ENCODE measurements at places on chromosomes 7 and 10.

DNA sequence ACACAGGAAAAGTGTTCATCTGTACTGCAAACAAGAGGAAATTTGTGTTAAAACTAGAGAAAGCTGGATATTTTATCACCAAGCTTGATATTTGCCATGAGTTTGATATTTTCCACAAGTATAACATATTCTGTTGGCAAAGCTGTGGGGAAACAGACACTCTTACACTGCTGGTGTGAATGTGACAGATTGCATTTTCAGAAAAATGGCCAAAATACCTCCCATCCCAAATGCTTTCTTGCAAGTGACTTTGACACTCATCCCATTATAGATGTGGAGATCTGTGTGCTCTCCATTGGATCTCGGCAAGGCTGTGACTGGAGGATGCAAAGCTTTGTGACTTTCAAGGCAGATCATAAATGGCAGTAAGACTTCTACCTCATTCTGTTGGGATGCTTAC, 30.5 kb downstream of the ZNF713 start:
- DNase-seq: no peak

GRCh38 chr7:27064159-27064558, 31.6 kb downstream of the HOXA1 start:
- DNase-seq: no peak

- peak; percentile 77 for DNase-seq
Observed at GRCh38 chr10:112471878-112472487, 25.0 kb downstream of the VTI1A start.

- no peak for DNase-seq
Observed at GRCh38 chr7:19094598-19095352, 22.7 kb downstream of the TWIST1 start.

GRCh38 chr7:80583901-80584300, 54.5 kb upstream of the CD36 start:
- DNase-seq: no peak

GRCh38 chr7:158944195-158944594, 87.8 kb downstream of the DYNC2I1 start:
- no peak for DNase-seq

- no peak for DNase-seq
Observed at GRCh38 chr7:24346129-24346528, 62.1 kb downstream of the NPY start.

DNA sequence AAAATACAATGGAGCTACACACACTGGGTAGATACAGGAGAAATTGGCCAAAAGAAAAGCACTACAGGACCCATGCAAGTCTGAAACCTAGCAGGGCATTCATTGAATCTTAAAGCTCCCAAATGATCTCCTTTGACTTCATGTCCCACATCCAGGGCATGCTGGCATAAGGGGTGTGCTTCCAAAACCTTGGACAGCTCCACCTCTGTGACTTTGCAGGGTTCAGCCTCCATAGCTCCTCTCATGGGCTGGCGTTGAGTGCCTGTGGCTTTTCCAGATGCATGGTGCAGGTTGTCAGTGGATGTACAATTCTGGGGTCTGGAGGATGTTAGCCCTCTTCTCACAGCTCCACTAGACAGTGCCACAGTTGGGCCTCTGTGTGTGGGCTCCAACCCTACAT, 626.3 kb upstream of the POT1 start:
- DNase-seq: no peak

DNA sequence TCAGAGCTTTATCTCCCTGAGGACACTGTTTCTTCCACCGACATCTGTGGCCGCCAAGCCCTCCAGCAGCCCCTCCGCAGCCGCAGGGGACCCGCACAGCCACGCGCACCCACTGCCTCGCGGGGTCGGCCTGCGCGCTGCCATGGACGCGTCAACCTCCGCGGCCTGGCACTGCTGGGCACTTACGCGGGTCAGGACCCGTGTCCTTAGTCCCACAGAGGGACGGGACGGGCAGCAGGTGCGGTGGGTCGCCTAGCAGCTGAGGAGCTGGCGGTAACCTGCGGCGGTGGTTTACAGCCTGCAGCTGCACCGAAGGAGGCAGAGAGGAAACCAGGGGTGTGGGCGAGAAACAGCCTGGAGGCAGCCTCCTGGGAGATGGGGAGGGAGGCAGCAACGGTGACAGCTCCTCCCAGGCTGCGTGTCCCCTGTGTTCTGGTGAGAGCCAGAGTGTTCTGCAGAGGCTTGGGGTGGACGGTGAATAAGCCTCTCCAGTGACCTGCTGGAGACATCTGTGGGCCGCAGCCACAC, 61.3 kb downstream of the SEC61G start:
- no peak for DNase-seq

DNA sequence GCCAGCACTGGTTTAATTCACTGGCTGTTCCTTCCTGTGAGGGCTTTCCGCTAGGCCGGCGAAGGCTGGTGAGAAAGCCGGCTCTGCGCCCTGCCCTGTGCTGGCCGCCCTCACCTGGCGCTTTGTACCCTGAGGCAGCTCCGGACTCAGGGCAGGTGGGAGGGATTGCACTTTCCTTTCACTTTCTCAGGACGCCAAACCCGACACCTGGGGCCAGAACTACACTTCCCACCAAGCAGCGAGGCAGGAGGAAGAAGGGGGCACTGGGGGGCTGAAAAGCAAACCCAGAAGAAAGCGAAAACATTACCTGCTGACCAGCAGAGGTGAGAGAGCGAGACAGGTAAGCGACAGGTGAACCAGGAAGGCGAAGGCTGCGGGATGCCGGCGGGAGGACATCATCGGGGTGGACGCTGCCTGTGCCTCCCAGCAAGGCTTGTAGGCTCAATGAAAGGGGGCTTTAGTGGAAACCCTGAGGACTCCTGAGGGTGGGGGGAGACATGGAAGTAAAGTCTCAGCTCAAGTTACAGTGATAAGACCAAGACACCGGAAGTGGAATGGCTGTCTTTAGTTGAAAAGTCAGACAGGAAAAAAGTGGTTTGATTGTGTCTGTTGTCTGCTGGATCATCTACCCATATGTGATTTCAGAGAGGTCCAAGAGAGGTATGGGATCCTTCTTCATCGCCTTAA, at the start of gene RAB19:
Gene RAB19, plus strand, starts transcription at position 181 of the 687 bp plus-strand sequence. CDS start 3,589 bp downstream, outside the sequence.
- no peak for DNase-seq

DNA sequence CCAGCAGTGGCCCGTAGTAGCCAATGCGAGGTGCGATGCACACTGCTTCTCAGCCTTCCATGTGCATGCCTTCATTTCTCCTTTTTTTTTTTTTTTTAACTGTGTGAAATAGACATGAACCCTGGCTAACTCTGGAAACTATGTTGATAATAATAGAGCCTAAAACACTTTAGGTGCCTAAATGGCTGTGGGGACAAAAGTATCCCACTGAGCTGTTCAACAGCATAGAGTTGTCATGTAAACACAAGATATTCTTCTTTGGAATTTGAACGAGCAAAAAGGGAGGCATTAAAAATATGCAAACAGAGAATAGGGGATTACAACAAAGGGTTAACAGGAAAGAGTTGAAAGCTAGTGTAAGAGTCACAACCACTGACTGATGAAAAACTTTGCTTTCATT, 162.1 kb upstream of the NOBOX start:
- no peak for DNase-seq

DNA sequence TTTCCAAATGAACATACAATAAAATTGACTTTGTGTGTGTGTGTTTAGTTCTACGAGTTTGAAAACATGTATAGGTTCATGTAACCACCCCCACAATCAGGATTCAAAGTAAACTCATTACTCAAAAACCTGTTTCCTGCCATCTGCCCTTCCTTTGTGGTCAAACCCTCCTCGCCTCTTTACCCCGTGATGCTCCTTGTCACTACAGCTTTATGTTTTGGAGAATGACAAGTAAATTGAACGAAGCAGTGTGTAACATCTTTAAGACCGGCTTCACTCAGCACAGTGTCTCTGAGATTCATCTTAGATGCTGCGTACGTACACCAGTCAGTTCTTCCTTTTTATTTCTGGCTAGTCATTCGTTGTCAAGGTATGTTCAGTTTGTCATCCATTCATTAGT, 54.6 kb upstream of the MKI67 start:
- DNase-seq: no peak

DNA sequence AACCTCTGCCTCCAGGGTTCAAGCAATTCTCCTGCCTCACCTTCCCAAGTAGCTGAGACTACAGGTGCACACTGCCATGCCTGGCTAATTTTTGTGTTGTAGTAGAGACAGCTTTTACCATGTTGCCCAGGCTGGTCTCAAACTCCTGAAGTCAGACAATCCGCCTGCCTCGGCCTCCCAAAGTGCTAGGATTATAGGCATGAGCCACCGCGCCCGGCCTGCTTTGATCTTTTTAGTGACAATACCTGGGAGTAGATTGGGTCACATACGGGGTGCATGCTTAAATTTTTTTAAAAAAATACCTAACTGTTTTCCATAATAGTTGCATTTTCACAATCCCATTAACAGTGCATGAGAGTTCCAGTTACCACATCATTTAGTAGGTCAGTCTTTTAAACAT, 47.7 kb downstream of the CCDC71L start:
- no peak for DNase-seq

DNA sequence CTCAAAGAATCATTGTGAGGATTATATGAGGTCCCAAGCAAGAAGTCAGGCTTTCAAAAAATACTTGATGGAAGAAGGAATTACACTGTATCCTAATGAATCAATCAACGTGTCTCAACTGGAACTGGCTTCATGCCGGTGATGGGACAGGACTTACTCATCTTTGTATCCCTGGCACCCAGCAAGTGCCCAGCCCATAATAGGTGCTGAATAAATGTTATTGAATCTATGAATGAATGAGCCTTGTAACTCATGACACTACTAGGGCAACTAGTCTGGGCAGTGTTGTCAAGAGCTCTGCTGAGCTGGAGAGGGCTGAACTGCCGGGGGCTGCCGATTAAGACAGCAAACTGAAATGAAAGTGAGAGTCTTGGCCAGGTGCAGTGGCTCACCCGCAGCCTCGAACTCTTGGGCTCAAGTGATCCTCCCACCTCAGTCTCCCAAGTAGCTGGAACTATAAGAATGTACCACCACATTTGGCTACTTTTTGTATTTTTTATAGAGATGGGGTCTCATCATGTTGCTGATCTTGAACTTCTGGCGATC, 87.2 kb upstream of the KIF5B start:
- DNase-seq: no peak

- DNase-seq: no peak
Observed at GRCh38 chr7:85464042-85464651, 277.3 kb upstream of the SEMA3D start.

- DNase-seq: no peak
Observed at GRCh38 chr10:5504146-5505072, 5.0 kb upstream of the CALML5 start.

DNA sequence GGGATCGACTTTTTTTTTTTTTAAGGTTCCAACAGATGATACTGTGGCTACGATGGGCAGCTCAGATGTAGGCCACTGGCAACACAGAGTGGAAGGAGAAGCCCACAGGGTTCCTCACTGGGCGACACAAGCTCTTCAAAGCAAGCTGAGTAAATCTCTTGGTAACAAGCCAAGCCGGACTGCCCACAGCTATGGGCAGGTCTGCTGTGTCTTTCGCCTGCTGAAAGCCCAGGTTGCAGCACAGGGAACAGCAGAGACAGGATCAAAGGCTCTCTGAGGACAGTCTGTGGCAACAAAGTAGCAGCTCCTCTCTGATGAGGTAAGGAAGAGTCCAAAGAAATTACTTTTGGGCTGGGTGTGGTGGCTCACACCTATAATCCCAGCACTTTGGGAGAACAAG, 83.6 kb downstream of the KCNMA1 start:
- no peak for DNase-seq

GRCh38 chr10:69632516-69633199, 2.6 kb downstream of the FAM241B start:
- no peak for DNase-seq

DNA sequence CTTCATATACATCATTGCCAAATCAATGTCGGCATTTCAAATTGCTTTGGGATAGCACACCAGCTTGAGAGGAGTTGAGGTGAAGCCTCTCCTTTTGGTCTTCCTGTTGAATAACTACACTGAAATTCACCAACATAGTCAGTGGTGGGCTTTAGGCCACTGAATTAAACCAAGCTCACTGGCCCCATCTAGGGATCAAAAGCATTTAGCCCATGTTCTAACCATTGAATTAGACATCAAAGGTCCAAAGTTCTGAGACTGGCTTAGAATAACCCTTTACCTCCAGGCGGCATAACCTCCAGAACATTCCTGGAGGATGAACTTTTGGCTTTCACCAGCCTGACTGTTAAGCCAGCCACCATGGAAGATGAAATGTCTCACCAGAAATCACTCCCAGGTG, 54.6 kb downstream of the BPGM start:
- no peak for DNase-seq

GRCh38 chr7:107693396-107693795, 32.8 kb downstream of the SLC26A4 start:
- DNase-seq: no peak

DNA sequence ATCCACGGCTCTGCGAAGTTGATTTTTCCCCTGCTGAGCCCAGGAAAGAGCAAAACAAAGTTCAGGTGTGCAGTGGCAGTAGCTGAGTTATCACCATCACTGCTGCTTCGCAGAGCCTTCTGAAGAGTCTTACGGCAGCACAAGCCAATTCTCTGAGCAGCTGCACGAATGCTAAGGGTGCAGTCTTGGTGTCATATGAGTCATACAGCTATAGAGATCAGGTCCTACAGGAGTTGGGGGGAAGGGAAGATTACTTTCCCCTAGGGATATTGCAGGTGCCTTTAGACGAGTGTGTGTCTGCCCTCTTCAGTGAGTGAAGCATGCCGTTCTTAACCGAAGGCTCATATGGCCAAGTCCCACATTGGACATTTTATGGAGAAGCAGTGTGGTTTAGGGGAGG, 227.8 kb downstream of the CELF2 start:
- DNase-seq: no peak

DNA sequence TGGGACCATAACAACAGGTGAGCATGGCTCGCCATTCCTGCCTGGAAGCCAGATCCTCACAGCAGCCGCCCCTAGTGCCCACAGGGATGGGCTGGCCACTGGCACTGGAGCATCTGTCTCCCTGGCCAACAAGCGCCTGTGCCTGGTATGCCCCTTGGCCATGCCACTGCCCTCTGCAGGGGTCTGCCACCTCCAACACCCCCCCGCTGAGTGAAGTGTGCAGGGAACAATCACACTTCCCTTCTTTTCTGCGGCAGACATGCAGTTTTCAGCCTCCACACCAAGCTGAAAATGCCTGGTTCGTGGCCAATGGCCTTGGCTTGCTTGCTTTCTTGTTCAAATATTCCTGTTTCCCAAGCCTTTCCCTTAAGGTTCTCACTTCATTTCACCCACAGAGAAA, 50.7 kb downstream of the HSPA12A start:
- peak; percentile 17 for DNase-seq

DNA sequence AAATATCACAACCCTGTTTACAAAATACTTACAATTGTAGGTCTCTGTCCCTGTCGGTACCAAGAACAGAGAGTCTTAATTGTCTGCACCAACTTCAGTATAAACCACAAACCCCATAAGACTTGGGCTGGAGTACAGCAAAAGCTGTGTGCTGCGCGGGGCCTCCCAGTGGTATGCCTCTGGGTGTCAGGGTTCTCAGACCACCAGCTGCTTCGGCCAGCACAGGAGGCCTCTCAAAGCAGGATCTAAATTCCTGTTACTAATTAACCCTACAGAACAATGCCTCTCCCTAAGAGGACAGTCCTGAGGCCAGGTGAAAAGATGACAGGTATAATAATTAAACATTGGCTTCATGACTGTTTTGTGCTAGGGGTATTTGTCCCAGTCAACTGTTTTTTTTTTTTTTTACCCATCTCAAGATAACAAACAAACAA, 957 bp upstream of the SVIL start:
- DNase-seq: no peak
